Stimulated activated CD8-positive, alpha-beta memory T cell treated with anti-CD3 and anti-CD28 coated beads, Interleukin-7, amount 100 ng/mL, for 1 hour (primary cell): ENCODE measurements at places on chromosomes 4 and X.

GRCh38 chrX:109856974-109857373 lies 123.9 kb upstream of the ACSL4 start:
- DNase-seq = no peak

DNA sequence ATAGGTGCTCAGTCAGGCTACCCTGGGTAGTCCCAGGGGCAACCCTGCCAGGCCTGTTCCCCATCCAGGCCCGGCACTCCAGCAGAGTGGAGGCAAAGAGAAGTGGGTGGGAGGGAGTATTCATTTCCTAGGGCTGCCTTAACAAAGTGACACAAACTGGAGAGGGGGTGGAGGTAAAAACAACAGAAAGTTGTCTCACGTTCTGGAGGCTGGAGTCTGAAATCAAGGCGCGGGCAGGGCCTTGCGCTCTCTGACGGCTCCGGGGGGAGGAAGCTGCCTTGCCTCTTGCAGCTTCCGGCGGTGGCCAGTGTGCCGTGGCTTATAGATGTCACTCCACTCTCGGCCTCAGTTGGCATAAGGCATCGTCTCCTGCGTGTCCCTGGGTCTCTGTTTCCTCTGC lies 90.8 kb downstream of the DCTD start:
- DNase-seq = no peak

DNA sequence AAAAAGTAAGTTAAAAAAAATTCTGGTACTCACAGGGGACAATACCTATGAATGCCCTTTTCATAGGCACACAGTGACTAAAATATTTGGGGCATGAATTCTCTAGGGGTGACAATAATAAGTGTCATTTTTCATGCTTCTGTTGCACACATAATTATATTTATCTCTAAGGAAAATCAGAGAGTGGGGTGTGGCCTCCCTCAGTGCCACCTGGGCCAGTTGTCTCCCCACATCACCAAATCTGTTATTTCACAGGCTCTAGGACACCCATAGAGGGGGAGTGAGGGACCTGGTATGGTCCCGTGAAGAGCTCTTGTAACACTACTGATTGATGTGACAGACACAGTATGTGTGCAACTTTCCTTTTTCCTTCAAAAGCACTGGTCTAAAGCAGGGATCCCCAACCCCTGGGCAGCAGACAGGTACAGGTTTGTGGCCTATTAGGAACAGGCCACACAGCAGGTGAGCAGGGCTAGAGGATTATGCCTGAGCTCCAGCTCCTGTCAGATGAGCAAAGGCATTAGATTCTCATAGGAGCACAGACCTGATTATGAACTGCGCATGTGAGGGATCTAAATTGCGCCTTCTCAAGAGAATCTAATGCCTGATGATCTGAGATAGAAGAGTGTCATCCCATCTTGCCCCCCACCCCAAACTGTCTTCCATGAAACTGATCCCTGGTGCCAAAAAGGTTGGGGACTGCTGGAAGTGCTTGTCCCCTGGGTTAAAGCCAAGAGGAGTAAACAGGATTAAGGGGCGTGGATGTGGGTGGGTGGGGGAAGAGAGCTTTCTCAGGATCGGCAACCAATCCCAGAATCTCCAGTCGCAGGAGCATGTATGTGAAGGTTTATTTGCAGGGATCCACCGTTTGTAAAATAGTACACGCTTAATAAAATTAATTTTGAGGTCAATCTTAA lies 856 bp downstream of the SLC9B1 start:
- DNase-seq = no peak

DNA sequence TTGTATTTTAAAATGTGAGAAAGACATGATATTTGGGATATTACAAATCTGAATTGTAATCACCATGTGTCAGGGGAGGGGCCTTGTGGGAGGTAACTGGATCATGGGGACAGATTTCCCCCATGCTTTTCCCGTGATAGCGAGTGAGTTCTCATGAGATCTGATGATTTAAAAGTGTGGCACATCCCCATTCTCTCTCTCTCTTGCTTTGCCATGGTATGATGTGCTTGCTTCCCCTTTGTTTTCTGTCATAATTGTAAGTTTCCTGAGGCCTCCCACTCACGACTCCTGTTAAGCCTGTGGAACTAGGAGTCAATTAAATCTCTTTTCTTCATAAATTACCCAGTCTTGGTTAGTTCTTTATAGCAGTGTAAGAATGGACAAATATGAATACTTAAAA lies 39.0 kb downstream of the CCDC158 start:
- no peak for DNase-seq

DNA sequence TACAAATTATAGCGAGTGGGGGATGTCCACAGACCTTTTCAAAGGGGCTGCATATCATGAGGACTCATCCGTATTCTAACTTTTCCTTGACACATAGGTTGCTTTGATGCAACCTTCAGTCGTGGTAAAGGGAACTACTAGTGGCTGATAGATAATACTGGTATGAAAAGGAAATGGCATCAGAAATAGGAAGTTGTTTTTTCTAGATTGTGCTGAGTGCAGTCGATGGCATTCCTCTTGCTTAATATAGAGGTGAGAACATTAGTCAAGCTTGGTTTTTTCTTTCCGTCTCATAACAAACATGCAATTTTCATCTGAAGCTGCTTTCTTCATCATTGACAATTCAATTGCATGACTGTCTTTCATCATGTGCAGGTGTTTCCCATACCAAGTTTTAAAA lies 16.6 kb downstream of the ENPEP start:
- DNase-seq = no peak

DNA sequence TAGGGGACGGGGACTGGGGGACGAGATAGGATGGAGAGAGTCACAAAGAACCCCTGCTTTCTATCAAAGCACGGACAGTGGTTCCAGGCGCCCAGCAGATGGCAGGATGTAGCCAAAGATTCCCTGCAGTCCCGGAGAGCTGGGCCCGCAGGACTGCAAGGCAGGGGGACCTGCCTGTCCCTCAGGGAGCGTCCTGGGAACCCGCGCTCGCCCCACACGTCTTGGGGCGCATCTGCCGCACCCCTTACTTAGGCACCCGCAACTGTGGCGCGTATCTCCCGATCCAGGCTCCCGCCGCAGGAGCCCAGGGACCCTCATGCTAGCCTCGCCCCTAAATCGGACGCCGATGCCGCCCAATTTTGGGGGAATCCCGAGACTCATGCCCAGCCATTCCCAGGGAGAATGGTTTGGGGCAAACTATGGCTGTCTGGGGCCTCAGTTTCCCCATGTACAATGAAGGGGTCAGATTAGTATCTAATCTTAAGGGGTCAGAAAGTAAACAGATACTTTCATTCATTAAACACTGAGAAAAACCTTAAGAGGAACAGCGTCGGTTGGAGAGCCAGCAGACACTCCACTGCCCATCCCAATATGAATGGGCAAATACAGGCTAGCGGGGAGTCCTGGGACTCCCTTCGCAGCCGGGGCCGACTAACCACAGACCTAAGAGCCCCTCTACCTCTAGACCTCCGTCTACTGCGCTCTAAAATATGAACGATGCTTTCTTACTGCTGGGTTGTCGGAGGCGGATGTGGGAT lies 581 bp upstream of the STK32B start:
- DNase-seq = no peak

- DNase-seq = no peak
Measured at GRCh38 chr4:23516716-23517115, 373.1 kb downstream of the PPARGC1A start.

- no peak for DNase-seq
Measured at GRCh38 chr4:90979556-90979955, 852.4 kb downstream of the CCSER1 start.

GRCh38 chrX:102714994-102715393 lies 2.7 kb downstream of the GPRASP2 start:
- no peak for DNase-seq

GRCh38 chr4:118758293-118758692 lies 73.1 kb downstream of the METTL14 start:
- no peak for DNase-seq

DNA sequence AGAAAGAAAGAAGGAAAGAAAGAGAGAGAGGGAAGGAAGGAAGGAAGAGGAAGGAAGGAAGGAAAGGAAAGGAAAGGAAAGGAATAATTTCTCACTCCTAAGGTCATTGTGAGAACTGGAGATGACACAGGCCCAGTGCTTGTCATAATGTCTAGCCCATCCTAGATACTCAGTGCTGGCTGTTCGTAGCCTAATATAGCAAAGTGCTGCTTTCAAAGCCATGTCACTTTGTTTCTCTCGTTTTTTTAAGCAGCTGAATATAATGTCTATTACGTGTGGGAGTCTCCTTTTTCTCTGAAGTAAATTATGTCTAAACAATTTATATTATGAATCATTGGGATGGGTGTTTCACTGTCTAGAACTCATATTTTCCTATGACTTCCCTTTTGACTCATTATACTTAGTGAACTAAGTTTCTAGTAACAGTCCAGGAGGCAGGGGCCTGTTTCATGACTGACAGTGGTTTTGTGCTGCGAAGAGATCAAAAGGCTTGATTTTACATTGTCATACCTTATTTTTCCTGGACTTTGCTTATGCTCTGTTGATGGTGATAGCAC lies 327.0 kb upstream of the ZFP42 start:
- DNase-seq = no peak

GRCh38 chr4:69098470-69098869 lies 2.2 kb downstream of the UGT2B7 start:
- no peak for DNase-seq

DNA sequence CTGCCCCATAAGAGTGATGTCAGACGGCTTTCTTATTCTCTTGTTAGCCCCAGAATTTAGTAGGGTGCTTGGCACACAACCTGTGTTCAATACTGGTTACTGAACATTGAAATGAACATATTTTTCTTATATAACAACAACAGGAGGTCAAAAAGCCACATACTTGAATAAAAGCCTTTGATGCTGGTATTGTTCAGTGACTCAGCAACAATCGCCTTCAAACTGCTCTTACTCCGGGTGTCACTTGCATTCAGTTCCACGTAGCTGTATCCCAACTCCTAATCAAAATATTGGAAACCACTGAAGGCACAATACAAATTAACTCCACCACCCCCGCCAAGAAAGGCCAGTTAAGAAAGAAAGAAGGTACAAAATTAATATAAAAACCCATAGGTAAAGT lies 61.5 kb downstream of the RFC1 start:
- DNase-seq = no peak

DNA sequence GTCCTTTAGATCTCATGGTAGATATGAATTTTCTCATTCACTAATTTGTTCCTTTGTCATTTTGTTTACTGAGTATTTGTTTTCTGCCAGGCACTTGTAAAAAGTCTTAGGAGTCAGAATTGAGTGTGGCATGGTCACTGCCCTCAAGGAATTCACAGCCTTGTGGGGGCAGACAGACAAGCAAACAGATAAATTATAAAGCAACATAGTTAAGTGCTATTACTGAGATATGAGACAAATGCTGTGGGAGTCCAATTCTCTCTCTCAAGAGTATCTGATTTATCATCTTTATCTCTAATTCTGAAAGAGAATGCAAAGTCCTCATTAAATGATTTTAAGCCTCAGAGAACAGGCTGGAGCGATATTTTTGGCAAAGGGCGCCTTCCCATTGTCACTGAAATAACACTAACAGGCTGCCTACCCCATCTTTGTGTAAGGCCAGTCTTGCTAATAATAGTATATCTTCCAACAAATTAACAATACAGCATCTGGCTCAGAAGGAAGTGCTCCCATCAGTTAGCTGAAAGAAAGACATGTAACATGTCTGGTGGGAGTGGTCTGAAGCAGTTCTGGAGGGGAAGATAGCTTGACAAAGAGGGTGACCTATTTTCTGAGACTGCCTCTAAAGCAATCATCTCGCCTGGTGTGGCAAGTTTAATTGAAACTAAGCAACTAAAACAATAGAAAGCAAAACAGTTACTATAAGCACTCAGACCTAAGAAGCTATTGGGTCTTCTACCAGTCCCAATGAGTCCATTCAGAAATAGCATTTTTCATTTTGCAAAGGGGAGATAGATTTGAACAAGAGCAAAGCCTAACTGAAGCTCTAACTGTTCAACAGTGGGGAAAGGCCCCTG lies 61.5 kb upstream of the AMOT start:
- no peak for DNase-seq

GRCh38 chr4:6205567-6205931 lies 5.2 kb upstream of the JAKMIP1 start:
- DNase-seq = no peak

GRCh38 chr4:121796283-121796682 lies 4.8 kb upstream of the EXOSC9 start:
- DNase-seq = no peak

- no peak for DNase-seq
Measured at GRCh38 chrX:122586831-122587230, 597.2 kb upstream of the GRIA3 start.

DNA sequence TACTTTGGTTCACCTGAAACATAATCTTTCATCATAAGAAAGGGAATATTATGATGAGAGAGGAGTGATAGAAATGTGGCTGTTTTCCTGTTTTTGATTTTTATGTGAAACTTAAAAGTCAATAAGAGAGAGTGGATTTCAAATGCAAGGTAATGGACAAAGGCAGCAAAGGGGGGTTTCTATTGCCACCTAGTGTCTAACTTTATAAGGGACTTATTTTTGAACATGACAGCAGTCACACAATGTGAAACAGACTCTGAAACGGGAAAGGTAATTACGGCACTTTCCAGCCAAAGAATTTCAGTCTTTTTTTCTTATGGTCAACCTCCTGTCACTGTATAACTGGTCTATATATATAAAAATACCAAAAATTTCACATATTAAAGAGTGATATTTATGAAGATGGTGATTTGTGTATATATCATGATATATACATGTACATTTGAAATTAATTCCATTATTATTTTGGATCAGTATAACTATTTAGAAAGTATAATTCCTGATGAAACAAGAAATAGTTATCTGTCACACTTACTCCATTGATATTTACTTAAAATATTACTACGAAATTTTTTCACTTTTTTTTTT lies 127.1 kb downstream of the FBXO8 start:
- DNase-seq = no peak
